ENCODE measurements at places on chromosomes 5 and 9. TPM values are rescaled to one million over a fixed set of nuclear protein-coding genes. Genes with fewer than 3 reads are reported as not detected.

DNA sequence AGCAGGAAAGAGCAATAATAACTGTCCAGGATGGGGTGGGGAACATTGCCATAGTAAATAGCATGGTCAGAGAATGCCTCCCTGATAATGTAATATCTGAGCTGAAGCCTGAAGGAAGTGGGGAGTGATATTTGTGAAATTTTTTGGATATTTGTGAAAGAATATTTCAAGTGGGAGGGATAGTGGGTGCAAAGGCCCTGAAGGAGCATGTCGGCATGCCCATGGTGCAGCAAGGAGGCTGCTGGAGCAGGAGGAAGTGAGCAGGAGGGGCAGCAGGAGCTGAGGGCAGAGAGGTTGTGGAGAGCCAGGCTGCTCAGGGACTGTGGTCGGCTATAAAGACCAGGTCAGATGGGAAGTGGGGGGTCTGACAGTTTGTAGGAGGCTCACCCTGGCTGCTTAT, 21.1 kb upstream of the PDE8B start:
- H3K4me1 ChIP-seq = no peaks in the 10 kb centered on the region
- no peaks in the 10 kb centered on the region for H3K36me3 ChIP-seq
- H3K27ac ChIP-seq = no peak overlapping the region
- H3K4me3 ChIP-seq = no peak overlapping the region
- peaks cover 31% of the 10 kb centered on the region for H3K27me3 ChIP-seq

- peak; percentile 68 for DNase-seq
- H3K27ac ChIP-seq = no peak overlapping the region
- H3K36me3 ChIP-seq = no peaks in the 10 kb centered on the region
- no peak overlapping the region for H3K4me3 ChIP-seq
Observed at GRCh38 chr5:38755181-38755580, 90.6 kb upstream of the OSMR start.

Gene TMC1
- total RNA-seq = not detected

Gene RNF183
- total RNA-seq = not detected

- DNase-seq = peak; percentile 82
- no peaks in the 10 kb centered on the region for H3K4me1 ChIP-seq
- no peak overlapping the region for H3K27ac ChIP-seq
- no peaks in the 10 kb centered on the region for H3K36me3 ChIP-seq
Observed at GRCh38 chr9:85610074-85610860, 131.5 kb downstream of the AGTPBP1 start.

Gene PIP5KL1
- total RNA-seq = 0.28 TPM

- H3K27me3 ChIP-seq = peaks cover 8% of the 10 kb centered on the region
- no peak overlapping the region for H3K27ac ChIP-seq
- no peaks in the 10 kb centered on the region for H3K4me1 ChIP-seq
- no peaks in the 10 kb centered on the region for H3K36me3 ChIP-seq
- no peak overlapping the region for H3K4me3 ChIP-seq
Observed at GRCh38 chr9:109186857-109187520, 19.9 kb upstream of the FRRS1L start.

- H3K4me1 ChIP-seq = no peaks in the 10 kb centered on the region
- H3K4me3 ChIP-seq = no peak overlapping the region
- no peak overlapping the region for H3K27ac ChIP-seq
- peak; percentile 99 for DNase-seq
Observed at GRCh38 chr5:55868846-55869245, 17.7 kb downstream of the IL31RA start.

Gene SOX30
- total RNA-seq = not detected

DNA sequence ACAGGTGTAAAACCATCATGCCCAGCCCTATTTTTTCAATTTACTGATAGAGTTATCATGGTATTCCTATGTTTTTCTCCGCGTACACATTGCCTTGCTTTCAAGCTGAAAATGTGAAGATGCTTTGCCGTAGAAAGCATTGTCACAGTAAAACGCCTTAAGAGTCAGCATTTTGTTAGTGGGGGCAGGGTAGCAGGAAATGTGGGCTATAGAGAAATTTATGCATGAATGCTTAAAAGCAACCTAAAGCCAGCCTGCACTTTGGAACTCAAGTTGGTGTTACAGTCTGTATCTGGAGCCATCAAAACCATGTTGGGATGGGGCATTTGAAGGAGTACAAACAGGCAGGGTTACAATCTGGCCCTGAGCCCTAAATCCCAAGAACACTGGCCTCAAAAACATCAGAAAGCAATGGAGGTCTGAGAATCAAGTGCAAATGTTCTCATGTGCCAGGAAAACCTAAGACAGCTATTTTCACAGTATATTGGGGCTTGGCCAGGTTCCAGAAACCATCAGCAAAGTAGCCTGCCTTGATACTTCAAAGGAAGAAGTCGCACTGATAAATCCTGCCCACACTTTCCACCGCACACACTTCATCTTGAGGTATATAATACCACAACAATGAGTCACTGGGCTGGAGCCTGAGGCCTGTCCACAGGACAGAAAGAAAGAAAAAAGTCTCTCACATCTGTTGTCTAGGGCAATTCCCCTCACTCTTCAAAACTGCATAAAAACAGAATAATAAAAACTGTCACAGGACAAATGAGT, 313.8 kb downstream of the ENC1 start:
- H3K36me3 ChIP-seq = no peaks in the 10 kb centered on the region
- H3K4me3 ChIP-seq = no peak overlapping the region
- H3K4me1 ChIP-seq = peaks cover 4% of the 10 kb centered on the region
- peaks cover 19% of the 10 kb centered on the region for H3K27me3 ChIP-seq
- no peak overlapping the region for H3K27ac ChIP-seq
- DNase-seq = peak; percentile 96

DNA sequence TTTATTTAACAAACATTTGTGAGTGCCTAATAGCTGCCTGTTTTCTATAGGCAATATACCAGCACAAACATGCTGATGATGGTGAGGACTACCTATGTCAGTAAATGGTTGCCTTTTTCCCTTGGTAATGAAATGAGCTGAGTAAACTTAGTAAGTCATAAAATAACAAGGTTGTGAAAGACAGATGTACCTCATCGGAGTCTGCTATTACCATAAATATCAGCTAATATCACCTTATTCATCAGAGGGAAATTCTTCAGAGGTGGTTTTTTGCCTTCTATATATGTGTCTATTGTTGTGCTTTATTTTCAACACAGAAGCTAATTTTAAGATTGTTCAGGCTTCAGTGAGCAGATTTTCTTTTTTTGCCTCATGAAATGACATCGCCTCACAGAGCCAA, 1040.5 kb downstream of the DTWD2 start:
- DNase-seq = no peak
- no peaks in the 10 kb centered on the region for H3K27me3 ChIP-seq
- no peaks in the 10 kb centered on the region for H3K36me3 ChIP-seq
- no peak overlapping the region for H3K27ac ChIP-seq
- H3K4me3 ChIP-seq = no peak overlapping the region

Gene PCDHA13
- total RNA-seq = not detected
